ENCODE measurements at places on chromosomes 6 and 20.

DNA sequence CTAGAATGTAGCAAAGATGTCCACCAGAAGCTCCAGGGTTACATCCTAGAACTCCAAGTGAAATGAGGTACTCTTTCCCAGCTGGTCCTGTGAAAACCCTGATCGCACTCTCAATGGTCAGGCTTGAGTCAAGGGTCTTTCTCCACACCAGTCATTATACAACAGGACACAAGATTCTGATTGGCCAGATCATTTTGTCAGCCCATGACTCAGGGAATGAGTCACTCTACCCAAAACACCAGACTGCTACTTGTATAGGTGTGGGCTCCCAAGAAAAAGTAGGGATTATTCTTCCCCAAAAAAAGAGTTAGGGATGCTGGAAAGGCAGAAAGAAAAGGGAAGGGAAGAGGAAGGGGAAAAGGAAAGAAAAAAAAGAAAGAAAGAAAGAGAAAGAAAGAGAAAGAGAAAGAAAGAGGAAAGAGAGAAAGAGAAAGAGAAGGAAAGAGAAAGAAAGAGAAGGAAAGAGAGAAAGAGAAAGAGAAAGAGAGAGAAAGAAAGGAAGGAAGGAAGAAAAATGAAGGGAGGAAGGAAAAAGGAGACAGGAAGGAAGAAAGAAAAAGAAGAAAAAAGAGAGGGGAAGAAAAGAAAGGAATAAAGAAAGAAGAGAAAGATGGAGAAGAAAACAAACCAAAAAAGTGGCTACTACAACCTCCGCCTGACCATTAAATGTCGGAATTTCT, 30.5 kb downstream of the ANKEF1 start:
- DNase-seq, result no peak

DNA sequence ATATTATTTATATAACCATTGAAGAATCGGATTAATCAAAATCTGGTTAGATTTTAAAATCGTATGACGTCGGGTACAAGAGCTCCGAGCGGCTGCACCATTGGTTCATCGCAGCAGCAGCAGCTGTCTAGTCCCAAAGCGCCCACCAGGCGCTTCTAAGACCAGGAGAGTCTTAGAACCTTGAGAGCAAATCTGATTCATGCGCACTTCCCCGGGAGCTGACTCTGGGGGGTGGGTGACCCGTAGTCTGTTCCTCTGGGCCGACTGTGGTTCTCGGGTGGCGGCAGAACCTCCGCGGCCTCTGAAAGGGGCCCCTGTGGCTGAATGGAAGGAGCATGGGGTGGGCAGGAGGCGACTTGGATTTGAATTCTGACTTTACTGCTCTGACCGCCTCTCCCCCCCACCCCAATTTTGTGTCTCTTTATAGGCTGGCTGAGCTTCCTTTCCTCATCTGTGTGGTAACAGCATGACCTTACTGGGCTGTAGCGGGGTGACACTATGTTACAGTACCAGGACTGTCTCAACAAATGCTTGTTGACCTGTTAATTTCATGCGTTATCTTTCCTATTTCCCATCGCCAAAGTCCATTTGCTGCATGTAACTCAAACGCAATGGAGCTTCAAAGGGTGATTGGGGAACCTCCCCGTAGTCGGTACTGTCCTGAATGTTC, 119.7 kb downstream of the RTN4IP1 start:
- DNase-seq, result no peak

- DNase-seq, result no peak
Observed at GRCh38 chr6:13830803-13831202, 16.4 kb upstream of the MCUR1 start.

GRCh38 chr20:23586735-23587525, 18.6 kb upstream of the CST9L start:
- DNase-seq, result no peak

DNA sequence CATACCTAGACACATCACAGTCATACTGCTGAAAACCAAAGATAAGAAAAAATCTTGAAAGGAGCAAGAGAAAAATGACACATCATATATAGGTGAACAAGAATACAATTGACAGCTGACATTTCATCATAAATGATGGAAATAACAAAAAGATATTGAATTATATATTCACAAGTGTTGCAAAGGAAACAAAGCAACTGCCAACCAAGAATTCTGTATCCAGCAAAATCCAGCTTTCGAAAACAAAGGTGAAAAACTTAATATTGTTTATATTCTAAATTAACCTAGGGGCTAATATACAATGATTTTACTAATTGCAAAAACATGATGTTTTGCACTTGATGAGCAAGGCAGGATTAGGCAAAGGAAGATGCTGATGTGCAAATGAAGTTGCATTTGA, 84.3 kb downstream of the MOXD1 start:
- DNase-seq, result no peak

DNA sequence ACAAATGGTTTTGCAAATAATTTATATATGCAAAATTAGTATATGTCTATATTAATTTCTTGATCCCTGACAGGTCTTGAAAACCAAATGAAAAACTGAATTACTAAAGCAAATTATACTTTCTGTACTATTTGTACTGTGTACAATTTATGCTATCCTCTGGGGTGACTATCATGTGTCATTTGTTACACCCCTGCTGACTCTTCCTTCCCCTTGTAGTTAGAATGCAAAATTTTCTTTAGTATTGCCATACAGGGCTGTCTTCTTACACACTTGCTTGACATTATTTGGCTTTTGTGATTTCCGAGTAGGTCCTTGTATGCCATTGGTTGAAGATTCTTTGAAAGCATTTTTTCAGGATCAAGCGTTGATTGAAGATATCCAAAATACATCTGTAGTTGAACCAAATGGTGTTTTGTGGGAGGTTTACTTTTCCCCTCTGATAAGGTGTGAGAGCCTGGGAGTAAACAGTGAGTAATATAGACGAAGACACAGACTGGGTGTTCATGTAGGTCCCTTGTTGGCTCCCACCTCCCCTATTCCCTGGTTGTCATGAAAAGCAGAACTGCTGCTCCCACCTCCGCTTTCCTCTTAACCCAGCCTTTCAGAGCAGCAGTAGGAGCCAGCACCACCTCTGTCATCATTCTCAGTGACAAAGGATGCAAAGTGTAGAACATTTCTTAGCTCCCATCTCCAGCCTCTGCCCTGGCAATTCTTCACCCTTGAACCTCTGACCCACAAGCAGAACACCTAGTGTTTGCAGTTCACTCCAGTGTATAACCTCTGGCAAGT, 29.0 kb downstream of the NCOA7 start:
- DNase-seq, result no peak

- DNase-seq, result no peak
Observed at GRCh38 chr6:150899231-150899630, 33.7 kb downstream of the MTHFD1L start.

- DNase-seq, result no peak
Observed at GRCh38 chr20:33338467-33339258, 55.6 kb downstream of the BPIFB1 start.

GRCh38 chr6:108768166-108768555, 80.1 kb upstream of the ARMC2 start:
- DNase-seq, result no peak

DNA sequence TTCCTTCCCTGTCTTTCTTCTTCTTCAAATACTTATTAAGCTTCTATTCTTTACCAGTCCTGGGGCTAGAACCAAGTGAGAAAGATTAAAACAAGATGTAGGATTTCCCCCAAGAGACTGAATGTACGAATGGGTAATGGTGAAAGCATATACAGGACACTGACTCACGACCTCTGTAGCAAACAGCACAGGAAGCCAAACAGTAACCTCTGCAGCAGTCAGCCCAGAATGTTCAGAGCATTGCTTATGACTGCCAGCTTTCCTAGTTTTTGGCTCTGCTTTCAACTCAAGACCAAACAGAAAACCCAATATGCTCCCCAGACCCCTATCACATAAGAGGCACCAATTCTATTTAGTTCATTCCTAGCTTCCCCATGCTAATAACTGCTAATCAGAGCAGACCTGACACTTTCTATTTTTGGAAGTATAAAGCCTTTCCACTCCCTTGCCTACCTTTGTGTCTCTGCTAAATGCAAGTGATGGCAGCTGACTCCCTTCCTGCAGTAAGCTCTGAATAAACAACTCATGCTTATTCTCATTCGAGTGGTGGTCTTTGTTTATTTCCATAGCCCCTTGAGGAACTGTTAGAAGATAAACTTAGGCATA, 690.6 kb downstream of the EPM2A start:
- no peak for DNase-seq

DNA sequence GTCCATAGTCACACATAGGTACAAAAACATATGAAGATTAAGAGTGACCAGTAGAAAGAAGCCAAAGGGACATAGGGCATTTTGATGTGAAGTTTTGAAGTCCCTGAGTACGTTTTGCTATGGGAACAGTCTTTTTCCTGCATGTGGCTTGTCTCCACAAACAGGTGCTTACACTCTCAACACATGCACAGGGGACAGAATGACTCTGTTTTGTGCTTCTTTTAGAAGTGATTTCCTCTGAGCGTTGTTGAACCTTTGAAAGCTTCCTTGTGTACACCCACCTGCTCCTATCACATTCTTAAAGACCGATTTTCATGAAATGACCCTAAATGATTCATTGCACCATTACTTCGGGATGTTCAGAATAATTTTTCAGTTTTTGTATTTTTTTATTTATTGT, 338.8 kb upstream of the CDH4 start:
- no peak for DNase-seq

DNA sequence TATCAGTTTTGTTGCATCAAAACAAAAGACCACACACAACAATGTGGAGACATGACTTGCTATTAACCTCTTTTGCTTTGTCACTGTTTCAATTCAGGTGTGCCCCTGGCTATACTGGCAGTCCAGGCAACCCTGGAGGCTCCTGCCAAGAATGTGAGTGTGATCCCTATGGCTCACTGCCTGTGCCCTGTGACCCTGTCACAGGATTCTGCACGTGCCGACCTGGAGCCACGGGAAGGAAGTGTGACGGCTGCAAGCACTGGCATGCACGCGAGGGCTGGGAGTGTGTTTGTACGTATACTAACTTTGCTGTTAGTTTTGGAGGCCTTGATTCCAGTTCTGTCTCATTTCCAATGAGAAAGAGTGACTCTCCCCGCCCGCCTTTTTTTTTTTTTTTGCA, 356.9 kb downstream of the ARHGAP18 start:
- DNase-seq, result no peak

DNA sequence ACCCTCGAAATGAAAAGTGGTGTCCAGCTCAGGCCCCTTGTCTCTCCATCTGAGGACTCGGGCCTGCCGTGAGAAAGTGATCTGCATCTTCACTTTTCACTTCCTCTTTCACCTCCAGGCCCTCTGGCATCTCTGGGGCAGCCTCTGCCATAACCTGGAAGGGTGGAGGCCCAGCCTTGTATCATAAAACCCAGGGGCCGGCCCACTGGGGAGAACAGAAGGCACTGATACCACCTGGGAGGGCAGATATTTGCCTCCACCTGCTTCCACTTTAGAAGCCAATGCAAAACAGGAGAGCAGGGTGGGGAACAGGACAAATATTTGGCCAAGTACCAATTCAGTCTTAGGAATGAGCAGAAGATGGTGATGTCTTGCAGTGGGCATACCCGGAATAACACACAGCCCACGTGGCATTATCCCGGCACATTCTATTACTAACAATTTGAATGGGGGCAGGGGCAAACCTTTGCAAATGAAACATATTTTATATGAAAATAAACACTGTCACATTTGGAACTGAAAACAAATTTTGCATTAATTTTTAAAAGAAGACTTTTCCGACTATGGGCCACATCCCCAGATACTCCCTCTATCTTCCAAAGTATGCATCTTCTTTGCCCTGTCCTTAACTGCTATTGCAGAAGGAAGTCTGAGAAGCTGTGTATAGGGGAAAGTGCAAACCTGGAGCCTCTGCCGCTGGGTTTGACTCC, 69.2 kb upstream of the TBC1D7 start:
- DNase-seq, result no peak

DNA sequence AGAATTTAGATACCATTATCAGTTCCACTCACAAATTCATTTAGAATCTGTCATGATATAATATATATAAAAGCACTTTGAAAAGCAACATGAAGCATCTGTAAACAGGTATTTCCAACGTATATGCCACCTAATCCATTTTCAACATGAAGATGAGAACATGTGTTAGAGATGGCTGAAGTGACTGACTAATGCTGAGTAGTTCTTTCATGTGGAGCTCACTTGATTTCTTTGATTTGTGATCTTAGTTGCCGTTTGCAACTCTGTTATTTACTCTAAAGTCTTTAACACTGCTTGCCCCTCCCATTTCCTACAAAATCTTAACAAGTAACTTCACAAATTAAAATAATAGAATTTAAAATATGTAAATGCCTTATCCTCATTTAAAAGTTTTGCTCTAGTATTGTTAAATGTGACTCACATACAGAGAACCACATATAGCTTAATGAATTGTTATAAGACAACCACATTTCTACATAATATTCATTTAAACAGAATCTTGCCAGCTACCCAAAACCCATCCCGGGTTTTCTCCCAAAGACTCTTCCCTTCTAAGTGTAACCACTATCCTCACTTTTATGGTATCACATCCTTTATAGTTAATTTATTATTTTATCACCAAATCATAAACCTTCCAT, 78.3 kb downstream of the ME1 start:
- DNase-seq, result no peak

- DNase-seq, result peak; percentile 97
Observed at GRCh38 chr6:108168501-108169463, 3.0 kb downstream of the NR2E1 start.

DNA sequence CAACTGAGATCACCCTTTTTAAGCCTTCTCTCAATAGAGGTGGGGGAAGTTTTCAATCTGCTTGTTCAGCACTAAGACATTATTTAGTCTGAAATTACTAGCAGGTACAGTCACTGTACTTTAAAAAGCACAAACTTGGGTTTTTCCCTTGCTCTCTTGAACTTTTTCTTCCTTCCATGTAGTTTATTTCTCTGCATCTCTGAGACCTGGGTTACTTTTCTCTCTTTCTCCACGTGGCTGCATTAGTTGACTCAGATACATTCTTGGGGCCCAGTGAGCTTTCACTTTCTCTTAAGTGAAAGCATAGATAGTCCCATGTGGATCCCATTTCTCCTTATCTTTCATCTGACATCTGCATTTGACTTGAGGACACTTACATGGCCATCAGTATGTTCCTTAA, 433.9 kb upstream of the MAP3K7 start:
- no peak for DNase-seq

GRCh38 chr6:166567813-166568212, 18.7 kb downstream of the RAMACL start:
- DNase-seq, result no peak

DNA sequence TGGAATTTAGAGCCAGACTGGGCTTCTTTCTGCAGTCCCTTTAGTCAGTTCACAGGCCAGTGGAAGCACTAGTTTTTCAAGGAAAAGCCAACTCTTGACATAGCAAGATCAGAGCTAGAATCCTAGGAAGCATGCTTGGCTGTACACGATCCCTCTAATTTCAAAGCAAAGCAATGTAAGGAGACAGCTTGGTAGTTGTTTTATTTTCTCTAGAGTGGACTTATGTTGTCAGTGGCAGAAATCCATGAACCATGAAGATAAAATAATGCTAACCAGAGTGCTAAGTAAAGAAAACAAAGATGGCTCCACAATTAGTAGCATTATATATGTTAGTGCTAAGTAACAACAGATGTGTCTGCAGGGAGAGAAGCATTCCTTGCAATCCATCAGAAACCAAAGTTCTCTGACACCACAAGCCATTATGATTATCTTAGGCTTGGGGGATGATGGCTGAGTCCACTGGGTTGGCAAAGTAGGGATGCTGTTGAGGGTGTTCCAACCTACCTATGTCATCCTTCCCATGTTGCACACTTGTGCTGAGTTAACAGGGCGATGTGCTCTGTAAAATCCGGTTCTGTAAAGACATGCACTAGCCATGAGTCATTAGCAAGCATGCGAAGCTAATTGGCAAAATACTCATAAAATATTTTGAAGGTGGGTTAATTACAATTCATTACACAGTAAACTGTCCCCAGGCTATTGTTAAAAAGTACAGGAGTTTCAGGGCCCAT, 115.2 kb downstream of the BMP2 start:
- no peak for DNase-seq

- DNase-seq, result no peak
Observed at GRCh38 chr6:149031201-149031858, 284.5 kb downstream of the UST start.

Data from HuH-7 (cell line).